CD14-positive monocyte (primary cell): ENCODE measurements at places on chromosomes 4 and X. TPM values are rescaled to one million over a fixed set of nuclear protein-coding genes. Genes with fewer than 3 reads are reported as not detected.

GRCh38 chrX:153944140-153944799 lies at the start of gene RENBP:
RENBP (minus strand) TSS chrX:153944643; CDS start chrX:153944610, 33 bp downstream.
- DNase-seq: peak; percentile 66

Gene CSAG3
- polyA plus RNA-seq: not detected in 2 replicates

Gene BANK1
- polyA plus RNA-seq: 1.2 and 2.9 TPM in 2 replicates

DNA sequence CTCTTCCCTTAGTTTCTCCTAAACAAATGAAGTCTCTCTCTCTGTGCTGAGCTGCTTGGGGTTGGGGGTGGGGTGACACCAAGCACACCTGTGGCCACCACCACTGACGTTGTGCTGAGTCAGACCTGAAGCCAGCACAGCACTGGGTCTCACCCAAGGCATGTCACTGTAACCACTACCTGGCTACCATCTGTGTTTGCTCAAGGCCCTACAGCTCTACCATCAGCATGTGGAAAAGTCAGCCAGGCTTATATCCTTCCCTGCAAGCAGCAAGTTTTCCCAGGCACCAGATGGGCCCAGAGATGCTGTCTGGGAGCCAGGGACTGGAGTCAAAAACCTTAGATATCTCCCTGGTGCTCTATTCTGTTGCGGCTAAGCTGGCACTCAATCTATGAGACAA lies 6.9 kb downstream of the CXCL10 start:
- no peak for DNase-seq

DNA sequence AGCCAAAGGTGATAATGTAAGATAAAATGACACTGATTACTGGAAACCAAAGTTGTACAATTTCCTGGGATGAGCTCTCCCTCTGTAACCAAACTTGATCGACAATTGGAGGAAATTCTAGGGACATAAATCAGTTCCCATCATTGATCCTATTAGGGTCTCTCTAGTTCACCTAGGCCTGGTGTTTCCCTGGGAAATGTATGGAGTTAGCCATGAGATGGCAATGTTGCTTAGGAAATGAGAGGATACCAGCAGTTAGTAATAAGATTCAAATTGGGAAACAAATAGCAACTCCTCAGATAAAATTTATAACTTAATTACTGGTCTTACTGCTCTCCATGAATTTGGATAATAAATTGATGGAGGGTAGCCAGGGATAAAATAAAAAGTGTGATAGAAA lies 52.2 kb downstream of the SPATA18 start:
- DNase-seq: no peak

DNA sequence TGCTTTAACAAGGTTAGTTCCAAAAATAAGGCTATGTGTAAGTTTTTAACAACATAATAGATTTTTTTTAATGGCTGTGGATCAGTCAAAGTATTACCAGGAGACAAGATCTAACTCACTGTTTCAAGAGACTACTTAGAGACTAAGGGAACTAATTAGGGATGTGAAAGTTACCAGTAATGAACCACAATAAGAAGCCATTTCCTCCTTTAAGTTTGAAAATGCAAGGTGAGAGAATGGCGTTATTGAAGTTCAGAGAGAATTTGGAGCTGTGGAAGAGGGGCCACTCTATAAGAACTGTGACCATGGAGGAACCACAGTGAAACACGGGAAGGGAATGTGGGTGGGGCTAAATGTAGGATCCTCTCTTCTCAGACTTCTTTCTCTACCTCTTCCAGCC lies 624.2 kb downstream of the GLUD2 start:
- DNase-seq: no peak

GRCh38 chr4:20624793-20625374 lies 75.4 kb upstream of the PACRGL start:
- no peak for DNase-seq

DNA sequence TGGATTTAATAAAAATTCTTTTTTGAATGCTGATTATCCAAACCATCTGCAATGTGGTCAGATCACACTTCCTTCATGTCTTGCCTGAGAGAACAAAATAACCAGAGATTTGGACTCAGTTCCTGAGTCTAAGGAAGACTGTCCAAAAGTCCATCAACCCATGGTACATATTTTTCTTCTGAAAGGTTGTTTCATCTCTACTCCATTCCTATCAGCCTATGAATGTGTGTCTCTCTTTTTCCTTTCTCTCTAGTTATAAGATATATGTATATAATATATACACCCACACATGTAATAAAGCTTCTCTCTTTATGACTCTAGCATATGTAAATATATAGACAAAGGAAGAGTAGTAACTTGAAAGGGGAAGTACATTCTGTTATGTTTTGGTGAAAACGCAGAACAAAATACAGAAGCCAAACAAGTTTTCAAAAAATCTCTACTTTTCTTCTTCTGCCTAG lies 226.9 kb downstream of the ARHGAP24 start:
- peak; percentile 56 for DNase-seq

GRCh38 chr4:1948892-1949436 lies 59.8 kb downstream of the NELFA start:
- no peak for DNase-seq

Gene ADH1B
- polyA plus RNA-seq: not detected

Gene CD99L2
- polyA plus RNA-seq: 12.1 and 13.1 TPM in 2 replicates

Gene SLC6A14
- polyA plus RNA-seq: not detected in 2 replicates

- no peak for DNase-seq
These were observed 3.3 kb downstream of the RADX start for GRCh38 chrX:106615041-106615440.

DNA sequence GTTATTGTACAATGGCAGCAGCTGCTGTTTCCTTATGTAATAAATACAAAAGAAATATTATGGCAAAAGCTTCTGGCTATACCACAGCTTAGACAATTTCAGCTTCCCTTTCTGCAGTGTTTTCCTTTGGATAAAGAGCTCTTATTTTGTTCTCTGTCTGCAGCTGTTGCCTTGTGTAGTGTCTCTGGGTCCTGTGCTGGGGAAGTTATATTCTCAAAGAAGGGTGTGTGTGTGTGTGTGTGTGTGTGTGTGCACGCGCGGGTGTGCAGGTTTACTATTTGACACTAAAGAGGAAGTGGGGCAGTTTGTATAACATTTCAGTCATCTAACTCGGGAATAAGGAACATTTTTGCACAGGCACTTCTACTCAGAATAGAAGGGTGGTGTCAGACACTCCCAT lies 83.6 kb downstream of the REPS2 start:
- peak; percentile 14 for DNase-seq

DNA sequence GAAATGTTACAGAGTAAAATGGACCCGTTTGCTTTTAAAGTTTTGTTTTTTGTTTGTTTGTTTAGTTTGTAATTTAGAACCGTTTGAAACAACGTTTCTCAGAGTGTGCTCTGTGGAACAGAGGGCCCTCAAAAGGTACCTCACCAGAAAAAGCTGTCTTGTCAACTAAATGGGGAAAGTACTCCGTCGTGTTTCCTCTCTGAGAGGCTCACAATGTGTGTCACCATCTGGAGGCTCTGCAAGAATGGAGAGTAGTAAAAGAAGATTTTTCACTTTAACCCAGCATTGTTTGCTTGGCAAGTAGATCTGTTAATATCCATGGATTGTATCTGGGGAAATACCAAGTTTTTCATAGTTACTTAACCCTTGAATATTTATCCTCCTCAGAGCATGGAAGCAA lies 1.5 kb upstream of the ENPEP start:
- no peak for DNase-seq

DNA sequence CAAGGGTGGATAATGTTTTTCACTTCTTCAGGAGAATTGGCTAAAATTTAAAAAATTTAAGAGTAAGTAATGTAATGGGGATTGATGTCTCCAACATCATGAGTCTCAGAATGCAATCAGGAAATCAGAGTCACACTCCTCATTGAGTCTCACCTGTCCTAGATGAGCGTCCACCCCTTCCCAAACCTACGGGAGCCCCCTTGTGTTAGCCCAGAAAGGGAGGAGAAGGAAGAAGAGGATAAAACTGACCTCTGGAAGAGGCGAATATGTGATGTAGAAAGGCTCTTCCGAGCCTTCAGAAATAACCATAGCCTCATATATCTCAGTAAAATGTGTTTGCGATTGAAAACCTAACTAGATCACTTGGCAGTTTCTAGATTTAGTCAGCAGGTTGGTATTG lies 157.1 kb downstream of the DCLK2 start:
- DNase-seq: no peak

Gene MAGEA2B
- polyA plus RNA-seq: not detected in 2 replicates

Gene EBP
- polyA plus RNA-seq: 47.4 TPM

- DNase-seq: no peak
These were observed 43.4 kb downstream of the TET2 start for GRCh38 chr4:105189855-105190650.

DNA sequence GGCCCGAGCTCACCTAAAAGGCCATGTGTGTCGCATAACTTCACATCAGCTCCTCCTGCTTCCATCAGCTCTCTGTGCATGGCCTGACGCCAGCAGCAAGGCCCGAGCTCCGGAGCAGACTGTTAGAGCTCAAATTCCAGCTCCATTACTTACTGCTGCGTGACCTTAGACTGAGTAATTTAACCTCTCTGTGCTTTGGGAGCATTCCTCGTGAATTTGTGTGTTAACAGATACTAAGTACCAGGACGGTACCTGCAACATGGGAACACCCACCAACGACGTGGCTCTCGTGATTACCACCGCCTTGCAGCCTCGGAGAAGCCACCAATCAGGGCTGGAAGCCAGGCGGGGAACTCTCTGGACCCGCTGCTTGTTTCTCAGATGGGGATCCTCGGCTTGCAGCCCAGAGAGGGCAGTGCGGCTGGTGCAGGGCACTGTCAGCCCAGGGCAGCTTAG lies 12.9 kb downstream of the LETM1 start:
- no peak for DNase-seq

Gene PPP2R2C
- polyA plus RNA-seq: not detected

DNA sequence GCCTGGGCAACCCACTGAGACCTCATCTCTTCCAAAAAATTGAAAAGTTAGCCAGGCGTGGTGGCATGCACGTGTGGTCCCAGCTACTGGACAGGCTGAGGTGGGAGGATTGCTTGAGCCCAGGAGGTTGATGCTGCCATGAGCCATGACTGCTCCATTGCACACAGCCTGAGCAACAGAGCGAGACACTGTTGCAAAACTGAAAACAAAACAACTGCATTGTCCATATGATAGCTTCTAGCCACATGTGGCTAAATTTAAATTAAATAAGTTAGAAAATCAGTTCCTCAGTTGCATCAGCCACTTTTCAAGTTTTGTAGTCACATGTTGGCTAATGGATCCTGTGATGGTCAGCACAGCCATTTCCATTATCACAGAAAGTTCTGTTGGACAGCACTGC lies 67.9 kb downstream of the GAB1 start:
- no peak for DNase-seq

Gene GPR173
- not detected for polyA plus RNA-seq

GRCh38 chr4:138918169-138918869 lies 97.3 kb upstream of the NOCT start:
- DNase-seq: no peak

DNA sequence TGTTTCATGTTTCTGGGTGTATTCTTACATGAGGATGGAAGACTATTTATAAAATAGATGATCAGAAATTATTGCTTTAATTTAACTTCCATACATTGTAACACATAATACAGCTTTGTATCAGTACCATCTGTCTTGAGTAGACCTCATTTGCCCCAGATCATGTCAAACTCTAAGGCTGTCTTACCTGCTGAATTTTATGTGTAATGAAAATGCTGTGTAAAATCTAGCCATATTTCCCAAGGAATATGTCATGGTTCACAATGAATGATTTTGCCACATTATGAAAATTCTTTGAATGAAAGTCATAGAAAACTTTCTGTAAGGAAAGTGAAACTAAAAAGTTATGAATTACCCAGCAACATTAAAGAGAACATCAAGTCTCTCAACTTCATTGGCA lies 7.4 kb downstream of the BDH2 start:
- no peak for DNase-seq

- no peak for DNase-seq
These were observed 565.8 kb downstream of the GRXCR1 start for GRCh38 chr4:43458293-43458692.

GRCh38 chr4:7312691-7313090 lies 120.4 kb downstream of the SORCS2 start:
- no peak for DNase-seq

DNA sequence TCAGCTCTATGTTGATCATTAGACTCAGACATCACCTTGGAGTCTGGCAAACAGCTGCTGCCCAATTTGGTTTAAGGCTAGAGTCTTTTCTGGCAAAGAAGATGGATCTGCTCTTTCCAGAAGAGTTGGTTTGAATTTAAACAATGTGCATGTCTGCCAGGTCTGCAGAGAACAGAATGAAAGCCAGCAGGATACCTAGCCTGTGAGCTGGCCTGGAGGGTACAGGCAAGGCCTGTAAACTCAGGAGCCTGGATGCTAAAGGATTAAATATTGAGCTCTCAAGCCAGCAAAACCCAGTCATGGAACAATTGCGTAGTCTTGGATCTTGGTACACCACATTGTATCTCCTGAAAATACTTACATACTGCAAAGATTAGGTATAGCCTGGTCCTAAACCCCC lies 15.6 kb upstream of the PDLIM3 start:
- DNase-seq: no peak

DNA sequence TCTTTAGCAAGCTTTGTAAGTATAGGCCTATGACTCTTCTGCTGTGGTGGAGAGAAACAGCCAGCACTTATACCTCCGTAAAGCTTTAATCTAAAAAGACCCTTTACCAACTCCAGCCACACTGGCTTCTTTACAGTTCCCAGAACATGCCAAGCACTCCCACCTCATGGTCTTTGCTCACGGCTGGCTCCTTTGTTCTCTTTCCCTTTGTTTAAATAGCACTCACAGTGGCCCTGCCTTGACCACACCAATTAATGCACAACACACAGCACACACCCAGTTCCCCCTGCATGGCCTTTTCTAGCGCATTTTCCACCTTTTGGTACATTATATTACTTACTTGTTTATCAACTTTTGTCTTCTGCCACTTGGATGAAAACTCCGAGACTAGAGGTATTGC lies 18.9 kb downstream of the PPID start:
- no peak for DNase-seq
